ENCODE measurements at places on chromosomes 5 and 9.

DNA sequence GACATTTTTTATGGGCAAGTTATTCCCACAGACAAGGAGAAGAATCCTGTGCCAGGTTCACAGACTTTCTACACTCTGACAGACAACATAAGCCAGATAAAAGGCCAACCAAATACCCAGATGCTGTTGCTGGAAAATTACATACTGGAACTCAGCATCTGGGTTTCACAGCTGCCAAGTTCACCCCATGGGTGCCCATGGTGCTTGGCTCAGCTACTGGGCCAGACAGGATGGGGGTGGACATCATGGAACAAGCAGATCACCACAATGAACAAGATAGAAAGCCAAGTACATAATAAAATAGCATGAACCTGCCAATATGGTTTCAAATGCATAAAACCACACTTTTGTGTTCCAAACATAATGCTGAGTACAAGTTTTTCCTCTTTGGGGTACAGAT lies 999.8 kb downstream of the NR2F1-AS1 start:
- no peak for DNase-seq

DNA sequence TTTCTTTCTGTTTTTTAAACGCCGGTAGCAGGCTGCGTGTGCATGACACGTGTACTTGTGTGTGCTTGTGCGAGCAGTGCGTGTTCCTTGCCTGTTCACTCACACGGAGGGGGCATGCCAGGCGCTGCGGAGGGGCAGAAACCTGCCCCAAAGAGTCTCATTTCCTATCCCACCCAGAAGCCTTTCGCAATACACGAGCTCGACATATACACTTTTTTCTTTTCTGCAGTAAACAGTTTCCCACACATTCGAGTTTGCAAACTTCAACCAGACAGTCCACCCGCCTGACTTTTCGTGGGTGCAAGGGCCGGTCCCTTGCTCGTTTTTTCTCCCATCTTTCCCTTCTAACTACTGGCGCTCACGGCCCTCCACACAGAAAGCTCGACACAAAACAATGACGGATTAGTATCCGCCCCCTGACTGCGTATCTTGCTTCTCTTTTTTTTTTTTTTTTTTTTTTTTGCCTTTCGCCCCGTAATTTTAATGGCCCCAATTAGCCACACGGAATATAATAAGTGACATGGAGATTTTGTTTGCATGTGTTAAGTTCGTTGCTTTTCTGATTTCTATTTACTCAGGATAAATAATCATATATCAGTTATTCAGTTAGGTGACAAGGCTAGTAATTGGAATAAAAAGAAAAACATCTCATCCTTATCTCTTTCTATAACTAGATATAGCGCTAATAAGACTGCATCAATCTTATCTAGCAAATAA lies 5.3 kb upstream of the OTP start:
- DNase-seq: no peak

DNA sequence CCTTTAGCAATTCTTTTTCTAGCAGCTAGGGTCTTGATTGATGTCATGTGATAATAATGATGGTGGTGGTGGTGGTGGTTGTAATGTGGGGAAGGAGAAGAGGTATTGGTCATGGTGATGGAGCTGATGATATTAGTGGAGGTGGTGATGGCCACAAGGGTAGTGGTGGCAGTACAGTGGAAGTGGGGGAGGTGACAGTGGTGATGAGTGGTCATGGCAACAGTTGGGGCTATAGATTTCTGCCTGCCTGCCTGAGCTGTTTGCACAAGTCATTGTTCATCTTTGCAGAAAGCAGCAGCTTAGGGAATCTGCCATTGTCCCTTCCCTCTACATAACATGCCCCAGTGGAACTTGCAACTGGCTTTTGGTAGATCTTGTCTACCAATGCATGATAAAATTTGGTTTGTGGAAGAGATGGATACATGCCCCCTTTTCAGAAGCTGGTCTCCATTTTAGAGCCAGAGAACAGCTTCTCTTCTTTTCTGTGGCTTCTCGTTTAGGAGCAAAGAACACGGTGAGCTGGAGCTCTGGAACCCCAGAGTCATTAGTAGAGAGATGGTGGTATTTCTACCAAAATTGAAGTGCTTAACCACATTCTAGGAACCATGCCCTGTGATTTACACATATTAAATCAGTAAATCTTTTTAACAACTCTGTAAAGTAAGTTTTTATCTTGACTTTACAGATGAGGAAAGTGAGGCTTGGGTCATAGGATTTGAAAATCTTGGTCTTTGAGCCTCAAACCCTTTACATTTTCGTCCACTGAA lies 100.3 kb downstream of the AOPEP start:
- DNase-seq: peak; percentile 4

DNA sequence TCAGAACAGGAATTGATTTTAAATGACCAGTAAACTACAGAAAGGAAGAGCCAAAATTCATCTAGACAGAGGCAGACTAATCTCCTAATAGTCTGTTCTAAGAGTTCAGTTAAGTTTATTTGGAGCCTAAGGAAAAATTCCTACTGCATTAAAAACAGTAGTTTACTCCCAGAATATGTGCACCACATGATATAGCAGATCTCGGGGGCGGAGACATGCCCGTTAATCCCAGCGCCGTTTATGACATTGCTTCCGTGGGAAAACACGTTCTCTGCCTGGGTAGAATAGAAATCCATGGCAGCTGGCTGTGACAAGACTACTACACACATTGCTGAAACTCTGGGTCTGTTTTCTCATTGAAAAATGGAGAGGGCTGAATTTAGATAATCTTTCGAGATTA lies 11.4 kb downstream of the HABP4 start:
- DNase-seq: no peak

DNA sequence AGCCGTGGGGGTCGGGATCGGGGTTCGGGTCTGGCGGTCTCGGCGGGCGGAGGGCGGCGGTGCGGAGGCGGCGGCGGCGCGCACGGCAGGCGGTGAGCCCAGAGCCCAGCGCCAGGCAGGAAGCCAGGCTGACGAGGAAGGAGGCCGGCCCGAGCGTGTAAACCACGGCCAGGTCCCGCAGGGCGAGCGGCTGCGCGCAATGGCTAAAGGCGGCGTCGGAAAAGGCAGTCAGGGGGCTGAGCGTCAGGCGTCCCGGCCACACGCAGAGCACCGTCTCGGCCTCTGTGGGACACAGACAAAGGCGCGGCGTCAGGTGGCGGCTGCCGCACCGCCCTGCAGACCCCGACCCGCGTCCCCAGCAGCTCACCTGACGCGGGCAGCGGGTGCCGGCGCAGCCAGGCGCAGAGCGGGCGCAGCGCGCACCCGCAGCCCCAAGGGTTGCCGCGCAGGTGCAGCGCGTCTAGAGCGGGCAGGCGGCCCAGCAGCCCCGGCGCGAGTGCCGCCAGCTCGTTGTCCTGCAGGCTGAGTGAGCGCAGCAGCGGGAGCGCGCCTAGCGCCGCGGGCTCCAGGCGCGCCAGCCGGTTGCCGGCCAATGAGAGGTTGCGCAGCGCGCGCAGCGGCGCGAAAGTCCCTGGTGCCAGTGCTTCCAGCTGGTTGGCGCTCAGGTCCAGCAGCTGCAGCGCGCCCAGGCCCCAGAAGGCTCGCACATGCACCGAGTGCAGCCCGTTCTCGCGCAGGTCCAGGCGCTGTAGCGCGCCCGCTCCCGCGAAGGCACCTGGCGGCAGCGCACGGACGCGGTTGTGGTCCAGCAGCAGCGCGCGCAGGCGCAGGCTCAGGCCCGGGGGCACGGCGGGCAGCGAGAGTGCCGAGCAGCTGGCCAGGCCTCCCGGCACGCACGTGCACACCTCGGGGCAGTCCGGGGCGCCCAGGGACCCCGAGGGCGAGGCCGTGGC lies 671 bp downstream of the LRRC26 start:
- peak; percentile 92 for DNase-seq

DNA sequence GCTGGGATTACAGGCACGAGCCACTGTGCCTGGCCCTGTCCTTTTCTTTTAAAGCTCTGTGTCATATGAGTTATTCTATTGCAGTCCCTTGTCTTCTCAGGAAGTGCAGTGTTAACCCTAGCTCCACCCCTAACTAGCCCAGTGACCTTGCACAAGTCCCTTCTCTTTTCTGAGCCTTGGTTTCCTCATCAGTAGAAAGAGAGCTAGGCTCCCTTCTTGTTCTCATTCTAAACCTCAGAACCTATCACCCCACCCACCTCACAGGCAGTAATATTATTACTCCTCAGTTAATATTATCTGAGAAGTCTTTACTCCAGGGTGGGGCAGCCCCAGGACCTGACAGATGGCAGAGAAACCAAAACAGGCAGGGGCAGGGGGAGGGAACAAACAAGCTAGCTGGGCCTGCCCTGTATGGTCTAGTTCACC lies 7.2 kb downstream of the CYFIP2 start:
- DNase-seq: no peak

DNA sequence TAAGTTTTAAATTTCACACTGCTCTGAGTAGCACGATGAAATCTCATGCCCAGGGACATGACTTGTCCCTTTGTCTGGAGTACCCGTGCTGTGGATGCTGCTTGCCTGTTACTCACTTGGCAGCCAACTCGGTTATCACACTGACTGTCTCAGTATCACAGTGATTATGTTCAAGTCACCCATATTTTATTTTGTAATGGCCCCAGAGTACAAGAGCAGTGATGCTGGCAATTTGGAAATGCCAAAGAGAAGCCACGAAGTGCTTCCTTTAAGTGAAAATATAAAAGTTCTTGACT lies 22.8 kb upstream of the SCGB3A2 start:
- no peak for DNase-seq

DNA sequence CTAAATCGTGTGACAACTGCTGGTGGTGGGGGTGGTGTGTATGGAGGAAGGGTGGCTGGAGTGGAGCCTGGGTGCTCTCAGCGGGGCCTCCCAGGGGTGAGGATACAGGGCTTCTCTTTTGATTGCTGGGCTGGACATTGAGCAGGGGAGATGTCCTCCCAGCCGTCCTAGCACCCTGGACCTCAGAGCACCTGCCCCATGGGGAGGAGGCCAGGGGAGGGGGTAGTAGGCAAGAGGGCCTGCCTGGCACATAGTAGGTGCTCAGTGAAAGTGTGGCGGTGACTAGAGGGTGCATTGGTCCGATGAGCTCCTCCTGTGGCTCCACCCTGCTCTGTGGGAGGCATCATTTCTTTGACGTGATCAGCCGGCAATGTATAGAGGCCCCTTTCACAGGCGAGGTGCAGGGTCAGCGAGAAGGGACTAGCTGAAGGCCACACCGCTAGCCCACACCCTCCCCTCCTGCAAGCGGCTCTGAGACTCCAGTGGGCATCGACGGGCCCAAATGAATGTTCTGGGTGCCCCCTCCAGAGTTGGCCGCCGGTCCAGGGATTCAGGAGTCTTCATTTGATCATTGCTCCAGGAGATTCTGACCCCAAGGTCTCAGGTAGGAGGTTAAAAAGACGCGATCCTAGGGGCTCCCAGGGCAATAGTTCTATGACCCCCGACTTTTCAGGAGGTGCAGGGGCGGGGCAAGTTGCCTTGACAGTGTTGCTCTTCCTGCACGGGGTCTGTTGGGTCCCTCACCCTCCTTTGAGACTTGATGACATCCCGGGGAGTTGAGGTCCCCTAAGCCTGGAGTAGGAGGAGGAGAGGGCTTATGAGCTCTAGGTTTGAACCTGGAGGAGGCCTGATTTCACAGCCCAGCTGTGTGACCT lies 255.5 kb downstream of the PBX3 start:
- no peak for DNase-seq

- DNase-seq: no peak
These were observed 26.2 kb downstream of the SKIC3 start for GRCh38 chr5:95528565-95528964.

DNA sequence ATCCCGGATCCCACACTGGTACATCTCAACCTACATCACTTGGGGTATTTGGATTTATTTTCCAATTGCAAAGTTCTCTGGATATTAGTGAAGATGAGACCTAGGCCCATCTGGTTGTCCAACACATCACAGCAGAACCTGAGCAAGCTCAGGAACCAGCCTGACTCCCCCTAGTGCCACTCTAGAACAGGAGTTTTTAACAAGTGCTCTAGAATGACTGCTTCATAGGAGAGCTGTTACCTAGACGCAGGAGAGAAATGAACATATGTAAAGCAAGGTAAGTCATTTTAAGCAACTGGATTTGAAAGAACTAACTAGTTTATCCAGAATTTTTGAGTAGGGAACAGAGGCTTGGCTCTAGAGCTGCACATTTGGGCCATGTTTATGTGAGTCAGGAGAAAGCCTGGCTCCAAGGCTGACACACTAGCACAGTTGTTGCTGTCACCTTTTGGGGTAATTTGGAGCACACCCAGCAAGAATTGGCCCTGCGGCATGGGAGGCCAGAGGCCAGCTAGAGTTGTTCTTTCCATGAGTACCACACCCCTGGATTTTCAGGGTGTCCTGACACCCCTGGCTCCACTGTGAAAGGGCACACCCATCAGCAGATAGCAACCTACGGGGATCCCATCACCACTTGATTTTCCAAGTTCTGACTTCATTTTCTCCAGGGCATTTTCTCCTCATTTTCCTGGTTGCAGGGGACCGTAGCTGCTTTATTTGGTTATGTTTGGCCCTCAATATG lies 110.9 kb upstream of the LPAR1 start:
- DNase-seq: no peak

GRCh38 chr9:84230355-84231145 lies 110.0 kb downstream of the SLC28A3 start:
- DNase-seq: no peak

DNA sequence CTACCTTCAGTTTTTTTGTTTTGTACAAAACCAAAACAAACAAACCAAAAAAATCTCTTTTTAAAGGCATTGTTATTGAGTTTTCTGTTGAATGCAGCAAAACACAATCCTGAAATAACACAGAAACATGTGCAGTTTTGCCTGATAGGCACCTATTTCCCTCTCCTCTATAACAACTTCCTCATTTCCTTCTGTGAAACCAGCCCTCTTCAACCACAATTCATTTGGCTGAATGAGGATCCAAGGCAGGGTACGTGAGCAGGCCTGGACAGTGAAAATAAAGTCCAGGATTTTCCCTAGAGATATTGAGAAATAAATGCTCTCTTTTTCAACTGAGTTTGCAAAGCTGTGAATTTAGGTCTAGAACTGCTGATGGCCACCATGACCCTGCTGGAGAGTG lies 134.8 kb upstream of the LARP1 start:
- DNase-seq: no peak

DNA sequence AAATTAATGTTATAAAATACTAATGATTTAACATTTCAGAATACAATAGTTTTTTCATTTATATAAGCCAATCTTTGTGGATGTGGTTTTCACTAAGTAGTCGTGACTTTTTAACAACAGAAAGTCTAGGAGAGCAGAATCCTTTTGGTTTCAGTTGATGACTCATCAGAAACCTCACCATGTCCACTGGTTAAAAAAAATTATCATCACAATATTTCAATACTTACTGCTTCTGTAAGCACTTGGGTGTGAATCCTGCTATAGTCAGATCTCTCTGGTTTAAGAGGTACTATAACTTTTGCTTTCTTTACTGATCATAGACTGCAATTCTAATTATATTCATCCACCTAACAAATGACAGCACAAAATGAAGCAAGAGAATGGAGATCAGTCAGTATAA lies 77.2 kb downstream of the MRPS30 start:
- no peak for DNase-seq
